Stimulated activated CD8-positive, alpha-beta memory T cell treated with anti-CD3 and anti-CD28 coated beads, Interleukin-15, amount 100 ng/mL, for 1 hour (primary cell): ENCODE measurements at places on chromosomes 2 and 18.

GRCh38 chr18:6950641-6951040 lies 167.0 kb downstream of the LAMA1 start:
- no peak for DNase-seq

DNA sequence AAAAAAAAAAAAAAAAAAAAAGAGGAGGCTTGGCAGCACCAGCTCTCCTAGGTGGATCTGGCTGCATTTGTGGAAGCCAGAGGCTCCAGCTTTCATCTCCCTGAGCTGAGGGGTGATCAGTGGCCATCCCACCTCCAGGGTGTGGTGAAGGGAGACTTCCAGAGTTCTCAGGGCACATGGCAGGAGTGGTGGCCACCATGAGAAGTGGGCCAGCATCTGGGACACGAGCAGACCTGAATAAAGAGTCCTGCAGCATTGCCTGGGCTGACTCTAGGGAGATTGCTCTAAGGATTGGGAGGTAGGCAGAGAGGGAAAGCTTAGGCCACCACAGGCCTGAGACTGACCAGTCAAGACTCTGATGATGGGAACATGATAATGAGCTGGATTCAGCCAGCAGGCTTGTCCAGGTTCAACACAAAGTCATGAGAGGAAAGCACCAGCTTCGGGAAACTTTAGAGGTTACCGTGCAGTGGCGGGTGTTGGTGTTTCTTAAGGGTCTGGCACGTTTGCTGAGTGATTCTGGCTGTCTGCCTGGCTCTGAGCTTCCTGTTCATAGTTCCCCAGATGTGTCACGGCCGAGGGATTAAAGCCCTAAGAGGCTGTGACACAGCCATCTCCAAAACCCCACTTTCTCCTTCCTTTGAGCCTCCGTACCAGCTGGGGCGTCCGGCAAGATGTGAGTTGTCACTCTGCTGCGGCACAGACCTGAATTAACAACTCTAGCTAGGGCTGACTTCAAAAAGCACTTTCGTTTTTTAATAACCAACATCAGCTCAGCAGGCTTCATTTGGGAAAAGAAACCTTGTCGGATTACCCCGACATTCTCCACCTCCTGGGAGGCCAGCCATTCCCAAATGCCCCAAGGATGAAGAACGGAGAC lies 38.3 kb upstream of the IL1R1 start:
- no peak for DNase-seq

GRCh38 chr2:209592106-209592505 lies 168.3 kb downstream of the MAP2 start:
- DNase-seq = no peak

- no peak for DNase-seq
These were observed 329.4 kb downstream of the DLGAP1 start for GRCh38 chr18:4125627-4126230.

GRCh38 chr2:69944756-69945155 lies 16.7 kb downstream of the ASPRV1 start:
- no peak for DNase-seq

GRCh38 chr18:57965246-57965645 lies 78.8 kb upstream of the NEDD4L start:
- no peak for DNase-seq

GRCh38 chr18:46728219-46728930 lies 28.5 kb downstream of the ST8SIA5 start:
- DNase-seq = no peak

DNA sequence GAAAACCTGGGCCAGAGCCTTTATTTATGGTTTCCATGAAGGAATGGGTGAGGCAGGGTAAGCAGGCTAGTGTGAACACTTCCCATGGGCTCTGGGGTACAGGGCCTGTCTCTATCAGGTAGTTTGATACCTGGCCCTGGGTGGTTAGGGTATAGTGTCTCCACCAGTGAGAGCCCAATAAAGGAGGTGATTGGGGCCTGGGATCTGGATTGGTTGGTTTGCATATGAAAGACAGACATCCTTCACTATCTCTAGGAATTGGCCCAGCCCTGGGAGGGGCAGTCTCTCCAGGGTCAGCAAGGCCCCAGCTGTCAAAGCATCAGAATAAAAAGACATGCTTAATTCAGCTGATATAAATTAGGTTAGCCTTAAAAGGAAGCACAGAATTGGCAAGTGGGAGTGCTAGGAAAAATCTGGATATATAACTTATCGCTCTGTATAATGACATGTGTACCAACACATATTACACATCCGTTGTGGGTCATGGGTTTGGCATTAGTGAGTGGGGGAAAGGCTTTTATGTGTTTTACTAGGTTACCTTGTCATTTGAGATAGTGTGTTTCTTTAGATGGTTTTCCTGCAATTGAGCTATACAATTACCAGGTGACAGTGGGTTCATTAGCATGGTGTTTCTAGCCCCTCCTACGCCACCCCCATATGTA lies 18.5 kb upstream of the TMEM178A start:
- no peak for DNase-seq

DNA sequence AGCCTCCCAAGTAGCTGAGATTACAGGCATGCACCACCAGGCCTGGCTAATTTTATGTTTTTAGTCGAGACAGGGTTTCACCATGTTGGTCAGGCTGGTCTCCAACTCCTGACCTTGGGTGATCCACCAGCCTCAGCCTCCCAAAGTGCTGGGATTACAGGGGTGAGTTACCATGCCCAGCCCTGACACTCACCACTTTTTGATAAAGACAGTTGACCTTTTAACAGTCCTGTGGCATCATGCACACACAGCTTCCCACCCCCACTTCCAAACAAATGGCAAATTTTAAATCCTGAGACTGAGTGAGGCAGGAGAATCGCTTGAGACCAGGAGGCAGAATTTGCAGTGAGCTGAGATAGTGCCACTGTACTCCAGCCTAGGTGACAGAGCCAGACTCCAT lies 6.2 kb upstream of the DNAJB2 start:
- no peak for DNase-seq

DNA sequence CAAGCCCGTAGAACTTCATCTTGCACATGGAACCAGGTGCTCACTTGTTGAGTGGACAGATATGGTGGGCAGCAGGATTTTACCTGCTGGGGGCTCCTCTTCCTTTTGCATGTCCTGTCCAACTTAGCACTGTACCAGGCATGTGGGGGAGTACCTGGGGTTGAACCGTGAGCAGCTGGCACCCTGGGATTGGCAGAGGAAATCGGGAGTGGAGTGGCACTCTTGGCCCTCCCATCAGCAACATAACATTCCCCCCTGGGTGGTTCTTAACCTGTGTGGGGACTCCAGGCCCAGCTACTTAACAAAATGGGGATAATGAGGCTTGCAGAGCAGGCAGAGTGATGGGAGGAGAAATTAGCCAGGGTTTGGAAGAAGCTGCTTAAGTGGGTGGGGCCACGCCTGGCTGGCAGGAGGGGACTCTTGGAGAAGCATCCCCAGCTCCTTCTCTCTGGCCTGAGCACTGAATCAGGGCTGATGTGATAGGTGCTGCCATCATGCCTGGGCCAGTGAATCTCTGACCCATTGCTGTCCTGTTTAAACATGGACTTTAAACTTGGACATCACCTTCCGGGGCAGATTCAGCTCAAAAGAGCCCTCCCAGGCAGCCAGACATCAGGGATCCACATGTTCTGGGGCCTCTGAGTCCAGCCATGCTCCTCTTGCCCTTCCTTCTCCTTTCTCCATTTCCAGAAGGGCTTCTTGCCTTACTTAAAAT lies 15.5 kb downstream of the FOSL2 start:
- no peak for DNase-seq

DNA sequence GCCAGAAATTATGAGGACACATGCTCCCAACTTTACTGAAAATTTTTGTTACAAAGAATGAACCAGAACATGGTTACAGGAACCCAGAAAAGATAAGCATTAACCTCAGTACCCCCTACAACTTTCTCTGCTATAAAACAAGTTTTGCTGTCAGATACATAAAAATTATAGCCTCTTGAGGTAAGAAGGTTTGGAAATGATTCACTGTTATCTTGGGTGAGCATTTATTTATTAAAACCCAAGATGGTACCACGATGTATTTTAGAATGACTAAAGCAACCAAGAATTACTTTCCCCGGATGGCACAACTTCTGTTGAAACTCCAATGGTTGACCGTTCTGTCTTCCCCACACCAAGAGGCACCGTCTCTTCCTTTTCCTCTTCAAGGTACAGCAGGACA lies 72.9 kb downstream of the RBMS1 start:
- no peak for DNase-seq

- no peak for DNase-seq
These were observed 62.2 kb downstream of the OSBPL6 start for GRCh38 chr2:178256382-178257042.

DNA sequence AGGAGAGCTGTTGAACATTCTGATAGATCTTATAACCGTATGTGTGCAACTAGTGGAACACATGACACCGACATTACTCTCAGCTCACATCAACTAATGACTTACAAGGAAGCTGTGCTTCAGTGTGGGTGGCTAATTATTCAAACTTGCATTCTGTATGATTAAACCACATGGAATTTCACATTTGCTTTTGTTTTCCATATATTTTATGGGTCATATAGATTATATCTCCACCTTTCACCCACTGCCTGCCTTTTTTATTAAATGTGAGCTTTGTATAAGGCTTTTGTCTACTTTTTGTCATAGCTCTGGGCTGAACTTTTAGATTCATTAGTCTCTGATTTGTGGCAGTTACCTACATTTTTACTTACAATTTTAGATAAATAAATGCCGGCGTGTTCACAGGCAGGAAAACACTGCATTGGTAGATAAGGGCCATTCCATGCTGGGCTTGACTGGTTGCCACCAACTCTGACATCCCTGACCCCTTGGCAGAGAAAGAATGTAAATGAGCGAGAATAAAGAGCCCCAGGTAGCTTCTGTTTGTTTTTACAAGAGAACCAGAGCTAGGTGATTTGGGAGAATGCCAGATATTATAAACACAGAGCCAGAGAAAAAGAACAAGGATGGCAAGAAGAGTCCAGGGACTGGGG lies 35.7 kb downstream of the LYPD6 start:
- DNase-seq = no peak

DNA sequence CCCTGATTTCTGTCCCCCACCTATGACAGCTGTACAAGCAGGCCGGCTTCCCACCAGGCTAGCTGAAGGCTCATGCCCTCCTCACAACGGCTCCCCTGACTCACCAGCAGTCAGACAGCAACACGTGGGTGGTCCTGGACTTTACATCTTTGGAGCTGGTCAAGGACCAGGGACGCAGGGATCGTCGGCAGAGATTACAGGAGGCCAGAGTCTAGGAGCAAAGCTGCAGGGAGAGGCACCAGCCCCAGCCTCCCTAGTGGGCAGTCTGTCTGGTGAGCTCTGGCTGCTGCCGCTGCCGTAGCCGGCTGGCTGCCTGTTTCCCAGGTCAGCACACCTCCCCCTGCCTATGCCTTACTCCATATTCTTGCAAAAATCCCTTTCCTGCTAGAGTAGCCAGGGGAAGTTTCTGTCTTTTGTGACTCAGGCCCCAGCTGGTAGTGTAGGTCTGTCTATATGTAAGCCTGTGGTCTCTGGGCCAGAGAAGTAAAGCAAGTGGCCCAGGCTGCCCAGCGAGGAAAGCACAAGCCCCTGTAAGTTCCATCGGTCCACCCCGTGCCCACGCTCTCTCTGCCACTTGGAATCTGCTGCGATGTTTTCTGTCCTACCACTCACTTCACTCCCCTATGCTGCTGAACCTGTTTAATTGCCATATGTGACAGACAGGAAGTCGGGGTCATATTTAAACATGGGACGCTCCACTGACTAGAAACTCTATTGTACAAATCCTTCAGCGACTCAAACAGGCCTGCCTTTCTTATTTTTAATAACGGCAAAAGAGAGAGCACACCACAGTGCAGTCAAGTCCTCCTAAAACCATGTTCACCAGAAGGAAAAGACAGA lies 2.4 kb upstream of the ARHGEF4 start:
- DNase-seq = no peak

DNA sequence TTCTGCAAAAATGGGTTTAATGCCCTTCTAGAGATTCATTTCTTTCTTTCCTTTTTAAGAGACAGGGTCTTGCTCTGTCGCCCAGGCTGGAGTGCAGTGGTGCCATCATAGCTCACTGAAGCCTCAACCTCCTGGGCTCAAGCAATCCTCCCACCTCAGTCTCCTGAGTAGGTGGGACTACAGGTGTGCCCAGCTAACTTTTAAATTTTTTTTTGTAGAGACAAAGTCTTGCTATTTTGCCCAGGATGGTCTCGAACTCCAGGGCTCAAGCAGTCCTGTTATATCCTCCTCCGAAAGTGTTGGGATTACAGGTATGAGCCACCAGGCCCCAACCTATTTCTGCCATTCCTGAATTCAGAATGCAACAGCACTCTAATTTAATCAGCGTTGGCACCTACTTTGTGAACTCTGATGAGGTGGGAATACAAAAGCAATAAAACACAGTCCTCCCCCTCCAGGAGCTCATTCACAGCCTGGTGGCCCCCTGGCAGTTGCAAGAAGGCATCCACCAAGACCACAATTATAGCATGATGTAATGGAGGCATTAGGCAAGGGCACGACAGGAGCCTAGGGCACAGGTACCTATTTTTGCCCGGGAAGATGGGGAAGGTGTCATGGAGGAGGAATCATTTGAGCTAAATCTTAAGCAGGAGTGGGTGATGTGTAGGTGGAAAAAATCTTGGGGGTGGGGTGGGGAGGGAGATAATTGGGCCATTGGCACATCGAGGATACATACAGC lies 5.1 kb downstream of the RHOB start:
- no peak for DNase-seq

DNA sequence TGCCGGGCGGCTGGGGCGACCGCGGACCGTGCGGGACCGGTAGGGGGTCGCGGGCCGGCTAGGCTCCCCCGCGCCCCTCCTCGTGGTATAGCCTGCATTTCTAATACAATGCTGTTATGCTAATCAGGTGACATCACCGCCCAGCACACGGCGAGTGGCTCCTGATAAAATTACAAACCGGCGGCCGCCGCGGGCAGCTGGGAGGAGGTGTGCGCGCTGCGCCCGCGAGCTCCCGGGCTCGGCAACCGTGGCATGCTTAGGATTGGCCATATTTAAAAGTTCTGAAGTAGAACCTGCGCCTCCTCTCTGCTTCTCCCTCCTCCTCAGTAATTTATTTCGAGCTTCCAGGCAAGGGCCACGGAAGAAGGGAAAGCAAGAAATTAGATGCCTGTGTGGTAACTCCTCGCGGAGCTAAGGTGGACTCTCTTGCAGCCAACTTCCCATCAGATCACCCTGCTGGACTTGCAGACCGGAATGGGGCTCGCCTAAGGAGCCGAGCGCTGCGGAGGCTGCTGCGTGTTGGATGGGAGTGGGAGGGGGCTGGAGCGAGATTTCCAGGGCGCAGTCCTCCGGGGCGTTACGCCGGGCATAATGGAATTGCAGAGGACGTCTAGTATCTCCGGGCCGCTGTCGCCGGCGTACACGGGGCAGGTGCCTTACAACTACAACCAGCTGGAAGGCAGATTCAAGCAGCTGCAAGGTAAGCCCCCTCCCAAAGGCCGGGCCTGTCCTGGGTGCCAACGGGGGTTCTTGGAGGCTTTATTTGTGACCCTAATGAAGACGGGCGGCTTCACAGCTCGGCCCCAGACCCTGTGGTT lies 102.3 kb downstream of the SPTBN1 start:
- no peak for DNase-seq

DNA sequence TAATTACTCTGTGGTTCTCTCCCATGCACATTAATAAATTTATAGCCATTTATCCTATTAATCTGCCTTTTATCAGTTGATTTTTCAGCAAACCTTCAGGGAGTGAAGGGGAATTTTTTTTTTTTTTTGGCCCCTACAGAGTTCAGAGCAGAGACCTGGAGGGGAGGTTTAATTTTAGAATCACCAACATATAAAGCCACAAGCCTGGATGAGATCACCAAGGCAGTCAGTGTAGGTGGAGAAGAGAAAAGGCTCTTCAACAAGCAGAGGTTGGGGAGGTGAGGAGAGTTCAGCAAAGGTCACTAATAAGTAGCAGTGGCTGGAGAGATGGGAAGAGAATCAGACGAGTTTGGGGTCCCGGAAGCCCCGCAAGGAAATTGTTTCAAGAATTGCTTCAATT lies 48.4 kb upstream of the SPTBN1 start:
- no peak for DNase-seq
